ENCODE measurements at places on chromosomes 3 and 15.

GRCh38 chr3:170506556-170506955 is 79.3 kb downstream of the SLC7A14 start:
- no peak for DNase-seq

- DNase-seq: peak; percentile 63
These were observed 216.9 kb downstream of the IGSF11 start for GRCh38 chr3:118817748-118818165.

GRCh38 chr3:54372232-54372631 is 249.9 kb downstream of the CACNA2D3 start:
- DNase-seq: no peak

- no peak for DNase-seq
These were observed 84.2 kb upstream of the SLC4A7 start for GRCh38 chr3:27568393-27568792.

GRCh38 chr15:37102305-37103162 is 2.2 kb upstream of the MEIS2 start:
- DNase-seq: no peak

DNA sequence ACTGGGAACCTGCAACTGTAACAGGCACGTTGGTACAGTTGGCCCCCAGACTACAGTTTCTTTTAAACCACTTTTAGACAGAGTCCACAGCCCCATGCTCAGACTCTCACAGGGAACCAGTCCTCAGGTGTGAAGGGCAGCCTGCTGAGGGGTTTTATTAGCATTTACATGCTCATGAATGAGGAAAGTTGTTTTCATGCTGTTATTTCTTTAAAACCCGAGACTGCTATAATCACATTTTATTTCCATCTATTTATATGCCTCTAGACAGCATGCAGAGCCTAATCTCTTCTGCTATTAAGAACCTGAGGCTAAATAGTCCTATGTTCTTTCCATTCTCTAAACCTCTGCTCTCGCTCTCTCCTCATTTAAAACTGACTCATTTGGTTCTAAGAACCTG is 26.3 kb upstream of the FSIP1 start:
- no peak for DNase-seq

- no peak for DNase-seq
These were observed 993.4 kb downstream of the NAALADL2 start for GRCh38 chr3:175852560-175852959.

- peak; percentile 11 for DNase-seq
These were observed 207.6 kb downstream of the CHST2 start for GRCh38 chr3:143326983-143327778.

- peak; percentile 82 for DNase-seq
These were observed 6.3 kb downstream of the VILL start for GRCh38 chr3:37996785-37997301.

GRCh38 chr3:78090382-78090781 is 1050.5 kb downstream of the ROBO2 start:
- no peak for DNase-seq
